ENCODE measurements at places on chromosomes 3 and 15. TPM values are rescaled to one million over a fixed set of nuclear protein-coding genes. Genes with fewer than 3 reads are reported as not detected.

DNA sequence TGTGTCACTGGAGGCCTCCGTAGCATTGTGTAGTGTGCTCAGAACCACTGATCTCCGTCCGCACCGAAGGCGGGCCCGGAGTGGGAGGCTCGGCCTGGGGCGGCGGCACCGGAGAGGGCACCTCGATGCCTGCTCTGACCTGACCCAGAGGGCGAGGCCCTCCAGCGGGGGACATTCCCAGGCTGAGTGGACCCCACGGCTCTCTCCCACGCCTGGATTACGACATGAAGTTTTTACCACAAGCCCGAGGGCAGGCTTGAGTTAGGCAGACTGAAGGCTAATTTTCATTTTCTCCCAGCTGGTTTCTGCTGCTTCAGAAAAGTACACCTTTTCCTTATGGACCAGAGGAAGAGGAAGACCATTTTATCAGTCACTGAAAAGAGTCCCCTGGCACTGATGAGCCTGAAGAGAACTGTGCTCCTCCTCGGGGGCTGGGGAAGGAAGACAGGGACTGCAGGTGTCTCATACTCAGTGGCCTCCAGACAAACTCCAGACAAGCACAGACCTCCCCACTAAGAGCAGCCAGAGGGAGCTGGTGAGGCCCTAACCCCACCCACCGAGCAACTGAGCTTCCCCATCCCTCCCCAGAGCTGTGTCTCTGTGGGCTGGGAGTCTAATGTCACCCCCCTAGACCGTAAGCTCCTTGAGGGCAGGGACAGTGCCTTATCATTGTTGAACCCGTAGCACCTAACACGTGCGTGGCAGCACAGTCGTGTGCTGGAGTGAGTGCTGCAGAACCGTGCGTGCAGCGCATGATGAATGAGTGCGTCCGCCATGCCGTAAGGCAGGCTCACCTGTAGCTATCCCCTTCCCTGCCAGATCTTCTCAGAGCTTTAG, 74.5 kb upstream of the BLM start:
- peaks cover 26% of the 10 kb centered on the region for H3K36me3 ChIP-seq
- no peak overlapping the region for H3K4me3 ChIP-seq
- H3K27me3 ChIP-seq, result no peaks in the 10 kb centered on the region
- no peaks in the 10 kb centered on the region for H3K4me1 ChIP-seq
- DNase-seq, result no peak
- no peak overlapping the region for H3K27ac ChIP-seq

CMTM6 gene
- total RNA-seq, result 89.1 TPM

ALAS1 gene
- total RNA-seq, result 64.5 TPM

RASGRF1 gene
- total RNA-seq, result not detected

ST3GAL6 gene
- not detected for total RNA-seq

GRCh38 chr15:79071901-79072300, 18.7 kb downstream of the RASGRF1 start:
- no peak for DNase-seq
- H3K4me1 ChIP-seq, result no peaks in the 10 kb centered on the region
- no peak overlapping the region for H3K4me3 ChIP-seq
- no peaks in the 10 kb centered on the region for H3K36me3 ChIP-seq

DNA sequence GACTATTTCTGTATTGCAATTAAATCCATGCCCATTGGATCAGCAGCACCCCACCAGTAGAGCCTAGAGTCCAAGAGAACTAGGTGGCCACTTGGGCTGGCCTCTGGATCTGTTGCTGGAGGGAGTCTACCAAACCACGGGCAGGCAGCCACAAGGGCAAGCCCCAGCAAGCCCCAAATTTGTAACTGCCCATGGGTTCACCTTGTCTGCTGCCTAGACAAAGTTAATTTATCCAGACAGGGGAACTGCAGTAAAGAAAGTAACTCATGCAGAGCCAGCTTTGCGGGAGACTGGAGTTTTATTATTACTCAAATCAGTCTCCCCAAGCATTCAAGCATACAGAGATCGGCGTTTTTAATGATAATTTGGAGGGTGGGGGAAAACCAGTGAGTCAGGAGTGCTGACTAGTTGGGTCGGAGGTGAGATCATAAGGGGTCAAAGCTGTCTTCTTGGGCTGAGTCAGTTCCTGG, 74.0 kb upstream of the TERB2 start:
- peaks cover 34% of the 10 kb centered on the region for H3K4me1 ChIP-seq
- peak overlapping the region; percentile 59 for H3K27ac ChIP-seq
- peak overlapping the region; percentile 8 for H3K4me3 ChIP-seq
- DNase-seq, result peak; percentile 82
- peaks cover 18% of the 10 kb centered on the region for H3K36me3 ChIP-seq

DNA sequence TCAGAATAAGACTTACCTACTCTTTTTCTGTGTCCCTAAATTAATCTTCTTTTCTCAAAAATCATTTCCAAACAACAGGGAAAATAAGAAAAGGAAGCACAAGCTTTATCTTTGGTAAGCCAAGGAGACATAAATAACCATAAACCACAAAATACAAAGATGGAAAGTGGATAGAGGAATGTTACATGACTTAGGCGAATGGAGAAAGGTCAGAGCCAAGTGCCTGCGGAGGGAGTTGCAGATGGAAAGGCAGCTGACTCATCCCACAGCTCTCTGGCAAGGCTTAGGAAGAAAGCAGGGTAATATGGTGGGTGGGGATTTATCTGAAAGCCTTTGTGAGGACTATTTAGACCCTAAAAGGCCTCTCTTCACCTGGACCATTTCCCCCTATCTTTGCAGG, 72.8 kb downstream of the GALK2 start:
- DNase-seq, result no peak
- peaks cover 43% of the 10 kb centered on the region for H3K36me3 ChIP-seq
- no peaks in the 10 kb centered on the region for H3K4me1 ChIP-seq
- no peak overlapping the region for H3K4me3 ChIP-seq

STAB1 gene
- total RNA-seq, result not detected

GRCh38 chr15:57595011-57595866, 3.5 kb downstream of the MYZAP start:
- no peaks in the 10 kb centered on the region for H3K36me3 ChIP-seq
- no peak overlapping the region for H3K27ac ChIP-seq
- H3K4me1 ChIP-seq, result peaks cover 5% of the 10 kb centered on the region
- peaks cover 18% of the 10 kb centered on the region for H3K27me3 ChIP-seq
- no peak for DNase-seq
- H3K4me3 ChIP-seq, result no peak overlapping the region

DNA sequence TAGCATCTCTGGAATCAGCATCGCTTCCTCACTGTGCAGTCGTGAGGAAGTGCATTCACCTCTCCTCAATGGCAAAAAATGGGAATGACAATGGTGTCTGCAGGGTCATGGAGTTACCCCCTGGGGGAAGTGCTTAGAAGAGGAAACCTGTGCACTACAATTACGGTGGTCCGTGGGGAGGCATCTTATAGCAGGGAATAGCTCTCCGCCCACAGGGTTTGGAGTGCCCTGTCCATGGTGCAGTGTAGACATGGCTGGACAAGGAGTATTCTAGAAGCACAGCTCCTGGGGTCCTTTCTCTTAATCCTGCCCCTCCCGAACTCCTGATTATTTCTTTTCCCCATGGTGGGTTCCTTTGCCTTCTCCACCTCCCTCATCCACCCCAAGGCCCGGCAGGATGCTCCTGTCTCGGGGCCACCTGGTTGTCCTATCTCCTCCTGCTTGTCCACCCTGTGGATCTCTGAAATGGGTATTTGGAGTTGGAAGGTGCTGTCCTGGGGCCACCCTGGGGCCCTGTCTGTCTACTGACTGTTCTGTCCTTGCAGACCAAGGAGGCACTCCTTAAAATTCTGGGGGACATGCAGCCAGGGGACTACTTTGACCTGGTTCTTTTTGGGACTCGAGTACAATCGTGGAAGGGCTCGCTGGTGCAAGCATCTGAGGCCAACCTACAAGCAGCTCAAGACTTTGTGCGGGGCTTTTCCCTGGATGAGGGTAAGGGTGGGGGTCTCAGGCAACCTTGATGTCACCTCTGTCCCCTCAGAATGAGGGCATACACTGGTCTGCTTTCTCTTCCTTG, 5.2 kb downstream of the ITIH1 start:
- no peak overlapping the region for H3K27ac ChIP-seq
- DNase-seq, result peak; percentile 4
- H3K36me3 ChIP-seq, result no peaks in the 10 kb centered on the region
- no peaks in the 10 kb centered on the region for H3K4me1 ChIP-seq
- peaks cover 4% of the 10 kb centered on the region for H3K27me3 ChIP-seq
- H3K4me3 ChIP-seq, result no peak overlapping the region

DNA sequence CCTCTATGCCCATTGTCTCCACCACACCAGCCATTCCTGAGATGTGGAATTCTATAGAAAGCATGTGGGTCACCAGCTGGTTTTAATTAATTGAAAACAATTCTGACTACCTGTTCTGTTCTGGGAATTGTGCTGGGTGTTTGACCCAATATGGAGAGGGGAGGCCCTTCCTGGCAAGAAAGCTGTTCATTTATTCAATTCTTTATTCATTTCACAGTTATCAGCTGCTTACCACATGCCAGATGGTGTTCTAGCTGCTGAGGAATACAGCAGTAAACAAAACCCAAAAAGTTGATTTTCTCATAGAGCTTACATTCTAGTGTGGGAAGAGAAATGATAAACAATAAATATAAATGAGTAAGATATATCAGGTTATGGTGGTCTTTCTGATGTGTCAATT, 296.1 kb upstream of the RASGRP1 start:
- no peaks in the 10 kb centered on the region for H3K4me1 ChIP-seq
- H3K36me3 ChIP-seq, result no peaks in the 10 kb centered on the region

COL8A1 gene
- not detected for total RNA-seq

DNA sequence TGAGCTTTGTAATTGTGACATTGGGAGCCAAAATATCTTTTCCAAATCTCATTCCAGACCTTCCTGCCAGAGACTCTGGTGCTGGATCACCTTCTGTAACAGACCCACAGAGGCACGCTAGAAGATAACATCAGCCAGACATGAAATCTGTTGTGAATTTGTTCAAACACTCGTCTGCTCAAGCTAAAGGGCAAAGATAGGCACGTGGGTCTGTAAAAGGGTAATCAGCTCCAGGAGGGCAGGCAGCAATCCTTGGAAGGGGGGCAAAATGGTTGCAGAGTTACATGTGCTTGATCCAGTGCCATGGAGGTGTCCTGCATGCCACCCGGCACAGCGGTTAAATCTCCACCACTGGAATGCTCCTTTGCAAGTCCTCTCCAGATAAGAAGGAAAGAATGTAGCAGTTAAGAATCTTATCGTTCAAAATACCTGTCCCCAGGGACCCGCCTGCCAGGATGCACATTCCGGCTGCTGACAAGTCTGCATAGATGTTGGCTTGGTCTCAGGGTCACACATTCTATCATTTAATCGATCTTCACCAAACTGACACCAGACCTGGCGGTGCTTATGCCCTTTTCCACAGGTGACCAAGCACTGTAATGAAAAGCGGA, 74.8 kb downstream of the ADAMTS9 start:
- no peaks in the 10 kb centered on the region for H3K36me3 ChIP-seq
- H3K27ac ChIP-seq, result no peak overlapping the region
- H3K4me3 ChIP-seq, result no peak overlapping the region
- DNase-seq, result no peak

CFAP161 gene
- not detected for total RNA-seq

A4GNT gene
- total RNA-seq, result not detected

- no peaks in the 10 kb centered on the region for H3K27me3 ChIP-seq
- no peak overlapping the region for H3K4me3 ChIP-seq
- H3K36me3 ChIP-seq, result no peaks in the 10 kb centered on the region
- no peak for DNase-seq
- no peak overlapping the region for H3K27ac ChIP-seq
Measured at GRCh38 chr3:29083081-29083480, 197.8 kb upstream of the RBMS3 start.

DNA sequence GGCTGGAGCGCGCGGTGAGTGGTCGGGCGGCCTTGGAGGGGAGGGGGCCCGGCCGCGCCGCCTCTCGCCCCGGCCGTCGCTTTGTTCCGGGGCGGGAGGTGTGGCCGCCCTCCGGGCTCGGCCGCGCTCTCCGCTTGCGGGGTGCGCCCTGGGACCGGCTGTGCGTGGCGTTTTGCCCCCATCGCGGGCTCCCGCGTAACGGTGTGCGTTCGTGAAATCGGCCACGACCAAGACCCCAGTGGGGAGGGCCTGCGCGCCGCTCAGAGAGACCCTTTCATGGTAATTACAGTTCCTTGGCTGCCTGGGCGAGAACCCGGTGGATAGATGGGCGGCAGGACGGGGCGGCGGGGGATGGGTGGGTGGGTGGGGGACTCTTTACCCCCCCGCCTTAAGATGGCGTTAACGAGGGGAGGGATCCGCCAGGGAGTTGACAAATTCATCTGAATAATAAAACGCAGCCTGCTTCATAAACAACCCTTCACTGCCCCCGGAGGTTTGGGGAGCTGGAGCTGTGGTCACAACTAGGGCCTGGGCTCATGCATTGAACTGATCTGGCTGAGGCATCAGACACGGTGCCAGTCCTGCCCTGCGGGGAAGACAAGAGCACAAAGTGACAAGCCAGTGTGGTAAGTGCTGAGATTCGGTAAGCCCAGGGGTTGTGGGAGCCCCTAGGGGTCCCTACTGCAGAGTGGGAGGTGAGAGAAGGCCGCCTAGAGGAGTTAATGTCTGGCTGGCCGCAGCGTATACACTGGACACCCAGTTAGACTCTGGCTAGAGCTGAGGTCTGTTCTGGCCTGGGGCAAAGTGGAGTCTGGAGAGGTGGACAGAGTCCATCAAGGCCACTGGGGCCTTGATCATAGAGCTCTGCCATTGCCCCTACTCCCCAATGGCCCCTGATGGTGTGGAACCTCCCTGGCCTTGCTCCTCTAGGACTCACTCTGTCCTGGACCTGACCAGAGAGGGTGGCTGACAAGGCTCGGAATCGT, 668 bp downstream of the MRAS start:
- H3K4me1 ChIP-seq, result peaks cover 7% of the 10 kb centered on the region
- H3K4me3 ChIP-seq, result peak overlapping the region; percentile 41
- H3K36me3 ChIP-seq, result no peaks in the 10 kb centered on the region
- no peak overlapping the region for H3K27ac ChIP-seq

HRG gene
- total RNA-seq, result not detected

GRCh38 chr3:110504401-110504800, 567.2 kb upstream of the NECTIN3 start:
- H3K27me3 ChIP-seq, result no peaks in the 10 kb centered on the region
- DNase-seq, result no peak
- H3K27ac ChIP-seq, result no peak overlapping the region
- no peak overlapping the region for H3K4me3 ChIP-seq
- H3K4me1 ChIP-seq, result no peaks in the 10 kb centered on the region

DNA sequence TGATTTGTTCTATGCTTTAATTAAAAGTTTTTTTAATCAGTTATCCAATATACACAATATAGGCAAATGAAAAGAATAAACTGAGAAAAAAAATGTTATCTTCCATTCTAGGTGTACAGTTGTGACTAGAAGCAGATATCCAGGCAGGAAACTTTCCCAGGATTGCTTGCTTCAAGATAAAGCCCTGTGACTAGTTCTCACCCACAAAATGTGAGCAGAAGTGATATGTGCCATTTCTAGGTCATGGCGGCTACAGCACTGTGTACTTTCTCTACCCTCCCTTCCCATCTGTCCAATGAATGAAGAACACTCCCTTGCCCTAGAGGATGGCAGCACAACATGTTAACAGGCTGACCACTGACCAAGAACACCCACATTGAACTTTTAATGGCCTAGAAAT, 110.5 kb upstream of the STT3B start:
- H3K27me3 ChIP-seq, result no peaks in the 10 kb centered on the region
- H3K27ac ChIP-seq, result no peak overlapping the region
- H3K4me3 ChIP-seq, result no peak overlapping the region

GRCh38 chr3:123693584-123694190, 108.8 kb upstream of the HACD2 start:
- no peak overlapping the region for H3K27ac ChIP-seq
- H3K4me1 ChIP-seq, result no peaks in the 10 kb centered on the region
- no peak for DNase-seq
- H3K36me3 ChIP-seq, result no peaks in the 10 kb centered on the region
- no peak overlapping the region for H3K4me3 ChIP-seq

LTF gene
- not detected for total RNA-seq

TMEM212 gene
- total RNA-seq, result not detected
